Memory B cell (primary cell): ENCODE measurements at places on chromosomes 16 and 17.

GRCh38 chr16:81625544-81626153 lies 153.4 kb upstream of the PLCG2 start:
- no peak for DNase-seq

- no peak for DNase-seq
These were observed 32.0 kb upstream of the SLC5A10 start for GRCh38 chr17:18919963-18920362.

DNA sequence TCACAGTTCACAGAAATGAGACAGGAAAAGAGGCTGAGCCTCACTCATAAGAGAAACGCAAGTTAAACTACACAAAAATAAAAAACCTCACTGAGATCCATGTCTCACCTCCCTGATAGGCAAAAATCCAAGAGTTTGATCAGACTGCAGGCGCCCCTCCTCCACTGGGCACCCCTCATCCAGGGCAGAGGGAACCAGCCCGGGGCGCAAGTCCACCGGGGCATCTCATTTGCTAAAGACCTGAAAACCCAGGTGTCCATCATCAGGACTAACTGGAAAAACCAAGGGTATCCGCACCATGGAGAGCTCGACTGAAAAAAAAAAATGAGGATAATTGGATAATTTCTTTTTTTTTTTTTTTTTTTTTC lies 2.6 kb downstream of the HBZ start:
- DNase-seq, result no peak

GRCh38 chr17:68290268-68290954 lies 516 bp downstream of the SLC16A6 start:
- peak; percentile 53 for DNase-seq

- DNase-seq, result no peak
These were observed 3.7 kb downstream of the VEZF1 start for GRCh38 chr17:57984261-57984890.

DNA sequence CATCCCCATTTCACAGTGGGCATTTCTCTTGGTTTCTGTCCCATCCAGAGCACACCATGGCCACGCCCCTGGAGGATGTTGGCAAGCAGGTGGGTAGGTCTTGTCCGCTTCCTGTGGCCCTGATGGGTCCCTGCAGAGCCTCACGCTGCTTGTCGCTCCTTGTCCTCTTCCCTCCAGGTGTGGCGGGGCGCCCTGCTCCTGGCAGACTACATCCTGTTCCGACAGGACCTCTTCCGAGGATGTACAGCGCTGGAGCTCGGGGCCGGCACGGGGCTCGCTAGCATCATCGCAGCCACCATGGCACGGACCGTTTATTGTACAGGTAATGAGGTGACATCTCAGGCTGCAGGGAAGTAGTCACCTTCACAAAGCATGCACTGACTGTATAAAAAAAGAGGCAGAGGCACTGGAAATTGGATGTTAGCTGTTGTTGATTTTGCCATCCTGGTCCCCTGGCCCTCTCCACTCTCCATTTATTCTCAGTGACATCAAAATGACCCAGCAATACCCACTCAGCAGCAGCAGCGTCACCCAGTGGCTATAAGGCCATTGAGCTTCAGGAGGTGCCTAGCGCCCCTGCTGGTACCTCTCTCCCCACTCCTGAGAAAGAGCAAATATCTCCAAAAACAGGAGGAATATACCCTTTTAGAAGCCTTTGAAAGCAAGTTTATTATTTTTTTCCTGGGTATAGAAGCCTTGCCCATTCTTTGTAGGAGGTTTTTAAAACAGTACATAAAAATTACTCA lies 13.7 kb downstream of the METTL22 start:
- no peak for DNase-seq

GRCh38 chr17:73748508-73748907 lies 104.3 kb upstream of the SDK2 start:
- DNase-seq, result no peak

- DNase-seq, result no peak
These were observed 20.0 kb upstream of the ITGA2B start for GRCh38 chr17:44409309-44410028.
